H1 (cell line): ENCODE measurements at places on chromosomes 4 and X. TPM values are rescaled to one million over a fixed set of nuclear protein-coding genes. Genes with fewer than 3 reads are reported as not detected.

Gene BEND2
- not detected in 2 replicates for total RNA-seq

Gene MAGEA8
- total RNA-seq: not detected in 2 replicates

Gene ETDB
- total RNA-seq: not detected in 2 replicates

Gene TCEAL5
- 6.6 and 7.2 TPM in 2 replicates for total RNA-seq
